Ureter (tissue), 1 donor: ENCODE measurements at places on chromosomes 3 and 15. TPM values are rescaled to one million over a fixed set of nuclear protein-coding genes. Genes with fewer than 3 reads are reported as not detected.

ARID3B gene
- total RNA-seq = 5.6 TPM

- no peak for DNase-seq
These were observed 6.1 kb downstream of the ISLR2 start for GRCh38 chr15:74136540-74136813.

DNA sequence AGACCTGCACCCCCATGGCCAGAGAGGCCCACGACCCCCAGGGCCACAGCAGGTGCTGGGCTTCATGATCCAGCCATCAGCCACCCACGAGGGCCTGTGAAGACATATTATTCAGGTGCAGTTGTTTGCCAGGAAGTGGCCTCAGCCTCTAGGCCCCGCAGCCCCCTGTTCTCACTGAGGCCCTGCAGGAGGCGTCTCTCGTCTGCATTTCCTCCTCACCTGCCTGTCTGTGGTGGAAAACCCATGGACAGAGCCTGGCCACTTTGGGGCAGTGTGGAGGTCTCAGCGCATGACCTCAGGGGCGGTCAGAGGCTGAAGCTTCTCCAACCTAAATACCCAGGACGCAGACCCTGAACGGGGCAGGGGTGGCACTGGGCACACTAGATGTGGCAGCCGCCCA is 18.6 kb downstream of the UROC1 start:
- DNase-seq = no peak

NR2E3 gene
- 0.23 TPM for total RNA-seq

- no peak for DNase-seq
These were observed 92.3 kb upstream of the LRIG1 start for GRCh38 chr3:66592927-66593625.

CEP152 gene
- 4.7 TPM for total RNA-seq

GRCh38 chr3:112930771-112931170 is 44.1 kb downstream of the CD200R1 start:
- no peak for DNase-seq

DNA sequence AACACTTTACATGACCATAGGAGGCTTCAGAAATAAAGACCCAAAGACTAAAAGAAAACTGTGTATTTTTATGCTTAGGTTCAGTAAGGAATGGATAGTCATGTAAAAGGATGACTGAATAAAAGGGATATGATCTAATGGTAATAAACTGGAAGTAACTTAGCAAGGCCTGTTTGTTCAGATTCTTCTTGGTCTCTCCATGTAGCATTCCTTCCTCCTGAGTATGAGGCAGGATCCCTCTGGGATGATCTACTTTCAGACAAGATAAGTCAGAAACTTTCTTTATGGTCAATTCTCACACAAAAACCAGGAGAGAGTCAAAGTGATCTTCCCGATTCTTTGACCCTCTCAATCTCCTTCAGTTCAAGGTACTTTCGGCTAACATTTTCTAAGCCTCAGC is 340.8 kb upstream of the DCBLD2 start:
- DNase-seq = no peak

SERP1 gene
- 100 TPM for total RNA-seq

FSIP1 gene
- 1.4 TPM for total RNA-seq

THAP10 gene
- 3.8 TPM for total RNA-seq

DNA sequence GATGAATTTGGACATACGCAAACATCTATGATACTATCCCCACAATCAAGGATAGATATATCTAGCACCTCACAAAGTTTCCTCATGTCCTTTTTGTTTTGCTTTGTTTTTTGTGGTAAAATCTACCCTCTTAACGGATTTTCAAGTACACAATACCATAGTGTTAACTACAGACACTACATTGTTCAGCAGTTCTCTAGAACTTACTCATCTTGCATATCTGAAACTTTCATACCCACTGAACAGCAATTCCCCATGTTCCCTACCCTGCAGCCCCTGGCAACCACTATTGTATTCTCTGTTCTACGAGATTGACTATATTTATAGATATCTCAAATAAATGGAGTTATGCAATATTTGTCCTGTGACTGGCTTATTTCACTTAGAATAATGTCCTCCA is 58.1 kb upstream of the TJP1 start:
- DNase-seq = no peak

DNA sequence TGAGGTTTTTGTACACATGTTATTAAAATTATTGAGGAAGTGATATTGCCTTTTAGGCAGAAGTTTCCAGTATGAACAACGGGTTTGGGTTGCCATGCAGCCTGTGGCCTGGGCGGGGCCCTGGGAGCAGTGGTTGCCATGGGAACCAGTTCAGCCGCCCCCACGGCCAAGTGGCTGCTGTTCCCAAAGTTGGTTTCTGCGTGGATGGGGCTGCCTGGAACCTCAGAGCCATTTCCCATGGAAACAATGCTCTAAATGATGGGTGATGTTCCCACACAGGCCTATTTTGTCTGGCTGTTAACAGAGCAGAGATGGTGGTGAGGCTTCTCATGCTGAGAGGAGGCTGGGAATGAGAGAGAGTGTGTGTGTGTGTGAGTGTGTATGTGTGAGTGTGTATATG is 19.5 kb downstream of the MRAS start:
- DNase-seq = no peak

DNA sequence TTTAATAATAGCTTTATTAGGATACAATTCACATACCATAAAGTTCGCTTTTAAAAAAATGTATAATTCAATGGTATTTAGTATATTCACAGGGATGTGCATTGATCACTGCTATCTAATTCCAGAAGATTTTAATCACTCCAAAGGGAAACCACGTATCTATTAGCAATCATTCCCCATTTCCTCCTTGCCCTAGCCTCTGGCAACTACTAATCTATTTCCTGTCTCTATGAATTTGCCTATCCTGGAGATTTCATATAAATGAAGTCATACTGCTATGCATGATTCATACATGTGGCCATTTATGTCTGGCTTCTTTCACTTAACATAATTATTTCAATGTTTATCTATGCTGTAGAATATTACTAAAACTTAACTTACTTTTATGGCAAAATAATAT is 32.0 kb upstream of the CASR start:
- no peak for DNase-seq

GRCh38 chr3:47762233-47762632 is 19.5 kb downstream of the SMARCC1 start:
- no peak for DNase-seq

DNA sequence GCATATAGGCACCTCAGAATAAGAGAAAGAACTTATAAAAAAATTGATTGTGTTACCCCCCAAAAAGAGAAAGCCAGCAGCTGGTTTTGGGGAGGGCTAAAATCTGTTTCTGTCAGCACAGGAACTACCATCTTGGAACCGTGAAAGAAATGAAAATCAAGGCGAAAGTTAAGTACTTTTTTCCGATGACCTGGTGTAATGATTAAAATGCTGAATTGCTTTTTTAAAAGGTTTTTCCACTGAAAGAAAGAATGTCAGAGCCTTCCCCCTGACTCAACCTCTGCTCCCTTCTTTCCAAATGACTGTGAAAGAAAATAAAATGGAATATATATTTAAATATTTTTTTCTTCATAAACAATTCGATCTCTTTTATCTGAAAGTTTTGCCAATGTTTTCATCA is 570.5 kb upstream of the CFAP20DC start:
- no peak for DNase-seq

GOLGA6L9 gene
- 7.9 TPM for total RNA-seq

GRCh38 chr3:195909644-195910498 is 1.5 kb upstream of the TNK2 start:
- DNase-seq = peak; percentile 90

GRCh38 chr15:93265111-93265556 is 176.1 kb upstream of the RGMA start:
- DNase-seq = no peak

GRCh38 chr3:294581-294980 is 98.0 kb downstream of the CHL1 start:
- DNase-seq = no peak

CD276 gene
- total RNA-seq = 26.9 TPM

- DNase-seq = peak; percentile 90
These were observed at the start of gene TPM1 for GRCh38 chr15:63041974-63042876. Gene TPM1, plus strand, starts transcription at chr15:63042747. Its CDS starts 83 bp downstream, at chr15:63042830.

ISLR gene
- total RNA-seq = 37.4 TPM

GRCh38 chr3:151436675-151437446 is 24.0 kb downstream of the IGSF10 start:
- DNase-seq = no peak

DNA sequence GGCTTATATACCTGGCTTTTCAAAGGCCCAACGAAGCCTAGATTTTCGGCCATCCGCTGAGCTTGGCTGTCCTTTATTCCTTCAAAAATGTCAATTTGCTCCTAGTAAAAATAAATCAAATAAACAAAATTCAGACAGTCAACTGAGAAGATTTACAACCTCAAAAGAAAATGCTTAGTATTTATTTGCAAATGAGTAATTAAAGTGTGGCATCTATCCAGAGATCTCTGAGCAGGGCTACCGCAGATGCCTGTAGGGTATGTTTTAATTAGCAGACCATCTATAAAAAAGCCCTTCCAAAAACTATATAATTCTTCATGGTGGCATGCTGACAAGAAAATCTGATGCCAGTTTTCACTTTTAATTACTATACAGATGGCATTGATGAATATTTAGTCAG is 136.2 kb downstream of the SUCLG2 start:
- DNase-seq = no peak

DNA sequence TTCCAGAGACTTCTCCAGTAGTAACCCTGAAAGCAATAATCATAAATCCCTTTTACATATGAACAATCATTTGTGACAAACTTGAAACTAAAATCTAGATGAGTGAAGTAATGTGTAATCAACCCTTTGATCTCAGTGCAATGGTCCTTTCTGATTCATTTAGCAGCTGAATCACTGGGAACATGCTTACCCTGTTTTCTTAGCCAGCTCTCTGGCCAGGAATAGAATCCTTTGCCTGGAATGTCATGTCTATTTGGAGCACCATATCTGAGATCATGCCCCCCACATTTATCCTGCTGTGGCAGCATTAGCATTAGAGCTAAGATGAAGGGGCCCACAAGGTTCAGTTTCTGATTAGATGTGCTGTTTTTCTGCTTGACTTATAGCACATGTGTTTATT is 309.8 kb downstream of the OXSM start:
- DNase-seq = no peak

SLC22A14 gene
- total RNA-seq = not detected

DNA sequence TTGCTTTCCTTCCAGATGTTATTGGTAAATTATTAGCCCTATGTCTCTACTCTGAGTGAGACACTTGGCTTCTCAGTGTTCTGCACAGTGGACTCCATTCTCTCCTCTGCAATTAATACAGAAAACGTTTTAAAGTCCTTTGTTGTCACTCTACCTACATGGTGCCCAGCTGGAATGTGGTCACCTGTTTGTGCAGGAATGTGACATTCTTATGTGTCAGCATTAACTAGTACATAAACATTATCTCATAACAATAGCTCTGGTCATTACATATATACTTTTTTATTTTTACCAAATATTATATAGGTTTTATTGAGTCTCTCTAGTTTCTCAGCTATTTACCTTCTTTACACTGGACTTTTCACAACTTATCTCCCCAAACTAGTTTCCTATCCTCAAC is 147.0 kb upstream of the KCNMB2 start:
- no peak for DNase-seq

SHC4 gene
- total RNA-seq = 0.55 TPM

- DNase-seq = no peak
These were observed 25.1 kb downstream of the NBEAL2 start for GRCh38 chr3:47004369-47005211.

DNA sequence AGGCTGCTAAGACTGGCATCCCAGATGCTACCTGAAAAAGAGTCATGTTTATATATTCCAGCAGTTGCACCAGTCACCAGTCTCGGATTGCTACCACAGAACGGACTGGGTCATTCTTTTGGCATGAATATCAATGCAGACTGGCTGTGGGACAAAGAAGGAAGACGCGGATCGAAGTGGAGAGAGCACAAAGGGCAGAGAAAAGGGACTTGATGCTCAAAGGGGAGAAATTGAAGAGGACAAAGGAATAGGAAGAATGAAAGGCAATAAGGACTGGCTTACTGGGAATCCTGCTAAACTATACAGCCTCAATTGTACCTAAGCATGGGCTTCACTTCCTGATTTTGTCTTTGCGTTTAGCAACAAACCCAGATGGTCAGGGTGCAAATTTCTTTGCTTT is 15.3 kb upstream of the DIS3L start:
- DNase-seq = no peak

- no peak for DNase-seq
These were observed 866 bp upstream of the CD276 start for GRCh38 chr15:73683257-73683776.

DNA sequence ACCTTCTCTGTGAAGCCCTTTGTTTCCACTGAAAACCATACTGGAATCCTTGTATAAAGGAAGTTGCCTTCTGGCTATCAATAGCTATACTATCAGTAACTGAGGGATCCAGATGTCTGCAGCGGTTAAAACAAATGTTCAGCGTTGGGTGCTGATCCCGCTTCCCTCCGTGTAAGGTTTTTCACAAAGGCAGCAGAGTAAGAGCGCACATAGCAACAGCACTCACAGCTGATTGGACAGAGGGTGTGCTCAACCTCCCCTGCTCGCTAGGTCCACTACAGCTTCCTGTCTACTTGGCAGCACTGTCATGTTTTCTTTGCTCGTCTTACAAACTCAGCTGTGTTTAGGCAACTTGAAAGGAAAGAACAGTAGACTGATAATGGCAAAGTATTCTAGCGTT is 27.3 kb downstream of the ATOSA start:
- DNase-seq = peak; percentile 63

UBA7 gene
- total RNA-seq = 162 TPM

GRCh38 chr3:61595826-61596225 is 34.5 kb downstream of the PTPRG start:
- no peak for DNase-seq

NOX5 gene
- 0.89 TPM for total RNA-seq

GRCh38 chr3:23301819-23302218 is 98.7 kb downstream of the UBE2E2 start:
- no peak for DNase-seq

DNA sequence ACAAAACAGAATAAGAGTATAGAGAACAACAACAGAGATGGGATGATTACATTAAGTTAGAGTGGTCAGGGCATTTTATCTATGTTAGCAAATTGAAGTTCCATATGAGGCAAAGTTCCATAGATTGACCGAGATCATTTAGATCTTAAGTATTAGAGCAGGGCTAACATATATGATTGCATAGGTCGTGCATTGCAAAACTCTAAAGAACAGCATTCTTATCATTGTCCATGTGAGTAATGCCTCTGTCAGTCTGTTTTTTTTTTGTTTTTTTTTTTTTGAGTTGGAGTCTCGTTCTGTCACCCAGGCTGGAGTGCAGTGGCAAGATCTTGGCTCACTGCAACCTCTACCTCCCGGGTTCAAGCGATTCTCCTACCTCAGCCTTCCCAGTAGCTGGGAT is 341.7 kb upstream of the KCNH8 start:
- no peak for DNase-seq
